ENCODE measurements at places on chromosomes 3 and 15. TPM values are rescaled to one million over a fixed set of nuclear protein-coding genes. Genes with fewer than 3 reads are reported as not detected.

The CEP152 gene
- 11.1 TPM for total RNA-seq

The CHDH gene
- total RNA-seq, result 7.9 TPM

The PLSCR2 gene
- total RNA-seq, result not detected

The ZNF770 gene
- 27.4 TPM for total RNA-seq

The TRPM7 gene
- 92.6 TPM for total RNA-seq

The CCR4 gene
- total RNA-seq, result not detected

The EFCC1 gene
- total RNA-seq, result not detected

The AHSG gene
- not detected for total RNA-seq

The C2CD4B gene
- not detected for total RNA-seq

The ISLR2 gene
- total RNA-seq, result 0.36 TPM

The SLITRK3 gene
- not detected for total RNA-seq

The CHRM5 gene
- not detected for total RNA-seq

The DGKG gene
- total RNA-seq, result 0.27 TPM

The BLM gene
- total RNA-seq, result 3.8 TPM

The PIERCE2 gene
- 6.6 TPM for total RNA-seq

The ITIH1 gene
- not detected for total RNA-seq

The SLC7A14 gene
- total RNA-seq, result 6.1 TPM

The GUCA1C gene
- total RNA-seq, result not detected

The TERB2 gene
- not detected for total RNA-seq

The MAP6D1 gene
- total RNA-seq, result 6.0 TPM

The RBP2 gene
- total RNA-seq, result not detected

The SLC9C1 gene
- total RNA-seq, result 0.33 TPM

The CCDC33 gene
- not detected for total RNA-seq
